ENCODE measurements at places on chromosomes 3 and 15.

DNA sequence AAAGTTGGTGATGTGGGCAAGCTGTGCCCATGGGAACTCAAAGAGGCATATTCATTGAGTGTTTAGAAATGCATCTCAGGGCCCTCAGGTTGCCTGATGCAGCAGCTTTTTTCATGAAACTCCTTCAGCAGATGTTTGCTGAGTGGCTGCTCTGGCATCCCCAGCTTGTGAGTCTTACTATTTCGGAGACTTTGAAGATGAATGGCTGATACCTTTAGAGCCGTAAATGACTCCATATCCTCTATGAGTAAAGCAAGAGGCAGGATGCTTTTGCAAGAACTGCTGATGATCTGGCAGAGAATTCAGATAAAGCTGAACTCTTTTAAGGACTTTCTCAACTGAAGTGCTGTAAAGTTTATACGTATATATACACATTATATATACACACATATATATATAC is 384.3 kb downstream of the CACNA2D3 start:
- no peak for DNase-seq

DNA sequence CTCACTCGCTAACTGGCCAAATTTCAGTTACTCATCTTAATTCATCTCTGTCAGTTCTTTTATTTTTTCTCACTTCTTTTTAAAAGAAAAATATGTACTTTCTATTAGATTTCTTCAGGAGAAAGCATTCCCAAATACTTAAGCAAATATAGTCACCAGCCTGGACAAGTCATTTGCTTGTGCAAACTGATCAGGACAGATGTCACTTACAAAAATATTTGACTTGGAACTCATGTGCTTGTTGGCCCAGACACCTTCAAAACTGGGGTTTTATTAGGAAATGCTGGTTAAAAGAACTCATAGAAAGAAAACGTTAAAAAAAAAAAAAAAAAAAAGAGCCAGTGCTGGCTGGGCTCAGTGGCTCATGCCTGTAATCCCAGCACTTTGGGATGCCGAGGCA is 31.3 kb upstream of the FOXP1 start:
- no peak for DNase-seq

- no peak for DNase-seq
Measured at GRCh38 chr15:60494108-60494507, 15.2 kb upstream of the ICE2 start.

GRCh38 chr15:77869021-77869895 is 208.3 kb downstream of the TBC1D2B start:
- DNase-seq: no peak

DNA sequence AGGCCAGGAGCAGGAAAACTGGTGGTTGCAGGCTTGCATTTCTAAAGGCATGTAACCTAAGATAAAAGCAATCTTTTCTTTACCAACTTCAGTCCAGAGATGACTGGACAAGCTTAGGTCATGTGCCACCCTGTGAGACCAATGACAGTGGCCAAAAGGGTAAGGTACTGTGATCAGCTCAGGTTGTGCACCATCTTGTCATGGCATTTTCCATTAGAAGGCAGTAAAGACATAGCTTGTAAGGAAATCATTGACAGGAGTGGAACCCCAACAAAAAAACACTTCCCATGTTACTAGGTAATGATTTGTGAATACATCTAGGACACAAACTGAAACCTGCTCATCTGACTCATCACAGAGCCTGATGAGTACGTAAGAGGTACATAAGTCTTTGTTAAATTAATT is 35.2 kb downstream of the SSR3 start:
- DNase-seq: no peak

DNA sequence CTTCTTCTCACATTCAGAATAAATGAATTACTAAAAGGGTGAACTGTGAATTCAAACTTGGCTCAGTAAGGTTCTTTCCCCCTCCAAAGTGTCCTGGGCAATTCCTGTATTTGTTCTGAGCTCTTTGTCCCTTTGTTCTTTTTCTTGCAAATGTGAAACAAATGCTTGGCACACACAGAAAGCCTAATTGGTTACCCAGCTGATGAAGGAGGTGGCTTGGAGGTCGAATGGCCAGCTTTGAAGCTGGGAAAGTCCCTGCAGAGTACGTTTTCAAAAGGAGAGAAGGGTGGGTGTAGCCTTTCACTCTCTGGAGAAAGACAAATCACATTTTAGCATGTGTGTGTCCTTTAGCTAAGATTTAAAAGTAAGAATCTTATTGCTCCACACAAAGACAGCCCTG is 154.4 kb downstream of the PEX5L start:
- DNase-seq: no peak

- no peak for DNase-seq
Measured at GRCh38 chr3:17129556-17129955, 244.8 kb downstream of the PLCL2 start.

DNA sequence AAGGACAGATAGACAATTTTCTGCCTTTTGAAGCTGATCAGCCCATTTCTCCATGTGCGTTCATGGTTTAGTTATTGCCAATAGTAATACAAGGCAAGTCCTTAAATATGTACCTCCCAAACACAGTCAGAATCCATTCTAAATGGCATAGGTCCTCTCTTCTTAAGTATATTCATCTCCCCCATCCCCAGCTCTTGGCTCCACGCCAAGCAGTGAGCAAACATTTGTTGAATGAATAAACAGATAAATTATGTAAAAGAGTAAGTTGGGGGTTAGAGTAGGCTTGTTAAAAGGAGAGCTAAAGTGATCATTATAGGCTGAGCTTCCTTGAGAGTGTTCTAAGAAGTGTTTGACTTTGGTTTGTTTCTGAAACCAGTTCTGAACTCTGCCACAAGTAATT is 241.3 kb downstream of the ITPR1 start:
- no peak for DNase-seq

DNA sequence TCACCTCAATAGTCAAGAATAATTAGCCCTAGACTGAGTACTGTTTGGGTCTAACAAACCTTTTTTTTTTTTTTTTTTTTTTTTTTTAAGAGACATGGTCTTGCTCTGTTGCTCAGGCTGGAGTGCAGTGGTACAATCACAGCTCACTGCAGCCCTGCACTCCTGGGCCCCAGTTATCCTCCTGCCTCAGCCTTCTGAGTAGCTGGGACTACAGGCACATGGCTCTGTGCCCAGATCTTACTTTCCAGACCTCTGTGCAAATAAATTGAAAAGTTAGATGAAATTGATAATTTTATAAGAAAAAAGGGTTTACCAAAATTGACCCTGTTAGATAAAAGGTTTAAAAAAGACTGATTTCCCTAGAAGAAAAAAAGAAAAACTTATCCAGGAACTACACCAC is 79.0 kb downstream of the NR2E3 start:
- no peak for DNase-seq

GRCh38 chr3:149581681-149582370 is 76.0 kb downstream of the WWTR1 start:
- DNase-seq: no peak

- no peak for DNase-seq
Measured at GRCh38 chr3:34396956-34397355, 598.5 kb downstream of the PDCD6IP start.

DNA sequence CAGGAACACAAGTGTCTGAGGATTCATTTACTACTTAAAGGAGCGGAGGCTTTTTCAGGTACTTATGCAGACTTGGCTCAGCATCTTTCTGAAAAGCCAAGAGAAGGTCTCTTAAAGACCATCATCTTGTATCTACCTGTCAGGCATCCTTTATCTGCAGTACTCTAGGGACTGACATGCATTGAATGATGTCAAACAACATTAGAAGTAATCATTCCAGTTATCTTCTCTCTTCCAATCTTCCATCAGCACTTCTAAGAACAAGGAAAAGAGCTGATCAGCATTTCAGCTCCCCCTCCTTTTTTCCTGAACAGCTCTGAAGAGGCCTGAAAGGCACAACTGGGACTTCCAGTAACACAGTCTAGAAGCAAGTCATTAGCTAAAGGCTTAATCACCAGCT is 214.8 kb downstream of the KCNH8 start:
- no peak for DNase-seq

DNA sequence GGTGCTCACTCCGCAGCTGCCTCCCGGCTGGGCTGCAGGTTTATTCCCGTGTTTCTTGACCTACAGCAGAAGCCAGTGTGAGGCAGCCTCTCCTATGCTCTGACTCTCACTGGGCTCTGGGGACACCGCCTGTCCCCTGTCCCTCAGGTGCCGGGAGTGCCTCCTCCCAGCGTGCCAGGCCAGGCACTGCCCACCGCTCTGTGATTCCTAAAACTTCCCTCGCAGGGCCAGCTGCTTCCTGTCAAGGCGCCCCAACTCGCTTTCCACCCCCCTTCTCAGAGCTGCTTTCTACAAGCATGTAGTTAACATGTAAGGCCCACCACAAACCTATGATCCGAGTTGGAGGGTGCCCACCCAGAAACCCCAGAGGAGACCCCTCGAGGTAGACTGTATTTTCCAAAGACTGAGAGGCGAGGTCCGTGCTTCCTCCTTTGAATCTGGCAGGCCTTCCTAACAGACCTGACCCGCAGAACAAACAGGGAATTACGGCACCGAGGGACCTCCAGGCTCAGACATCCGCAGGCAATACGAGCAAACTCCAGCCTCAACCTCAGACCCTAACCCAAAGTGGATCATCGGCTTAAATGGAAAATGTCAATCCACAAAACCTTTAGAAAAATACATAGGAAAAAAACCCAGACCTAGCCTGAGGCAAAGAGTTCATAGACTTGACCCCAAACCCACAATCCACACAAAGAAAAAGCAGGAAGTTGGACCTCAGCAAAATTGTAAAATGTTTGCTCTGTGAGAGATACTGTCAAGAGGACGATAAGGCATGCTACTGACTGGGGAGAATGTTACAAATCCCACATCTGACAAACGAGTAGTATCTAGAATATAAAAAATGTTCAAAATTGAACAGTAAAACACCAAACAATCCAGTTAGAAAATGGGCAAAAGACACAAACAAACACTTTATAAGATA is 121.3 kb upstream of the IQSEC1 start:
- no peak for DNase-seq

- peak; percentile 95 for DNase-seq
Measured at GRCh38 chr3:120094776-120095225, 554 bp upstream of the GSK3B start.

DNA sequence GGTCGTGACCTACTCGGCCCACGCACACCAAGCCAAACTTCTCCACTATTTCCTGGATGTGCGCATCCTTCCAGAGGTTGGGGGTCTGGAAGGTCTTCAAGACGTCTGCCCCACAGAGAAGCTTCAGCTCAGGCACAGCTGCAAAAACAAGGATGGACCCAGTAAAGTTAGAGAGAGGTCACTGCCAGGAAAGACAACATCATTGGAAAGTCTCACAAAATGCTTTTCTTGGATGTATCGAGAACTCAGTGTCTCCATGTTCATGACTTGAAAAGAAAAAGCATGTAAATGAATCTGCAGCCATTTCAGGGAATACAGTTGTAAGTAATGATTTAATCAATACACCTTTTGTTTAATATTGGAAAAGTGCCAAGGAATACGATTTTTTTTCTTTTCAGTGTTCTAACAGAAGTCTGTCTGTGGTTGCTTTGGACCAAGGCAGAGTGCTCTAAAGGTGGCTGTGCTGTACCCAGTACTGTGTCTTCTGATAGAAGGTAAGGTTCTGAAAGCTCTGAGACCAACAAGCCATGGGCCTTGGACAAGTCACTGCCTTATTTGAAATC is 21.8 kb upstream of the RBP1 start:
- no peak for DNase-seq

- no peak for DNase-seq
Measured at GRCh38 chr3:23654571-23654970, 151.2 kb upstream of the UBE2E1 start.

GRCh38 chr3:182294256-182294655 is 499.0 kb upstream of the ATP11B start:
- DNase-seq: no peak

DNA sequence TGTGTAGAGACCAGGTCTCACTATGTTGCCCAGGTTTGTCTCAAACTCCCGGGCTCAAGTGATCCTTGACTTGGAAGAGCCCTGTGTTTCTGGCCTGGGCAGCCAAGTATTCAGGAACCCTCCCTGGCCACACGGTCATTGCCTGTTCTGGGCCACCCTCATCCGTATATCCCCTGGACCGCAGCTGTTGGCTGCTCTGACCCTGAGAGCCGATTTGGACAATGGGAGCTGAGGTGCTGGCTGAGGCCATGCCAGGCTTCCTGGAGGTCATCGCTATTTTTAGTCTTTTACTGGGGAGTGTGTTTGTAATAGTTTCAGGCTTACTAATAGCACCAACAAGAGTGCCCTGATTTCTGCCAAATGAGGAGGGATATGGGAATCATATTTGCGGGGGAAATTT is 60.7 kb downstream of the ADAMTS7 start:
- DNase-seq: no peak
